ENCODE measurements at places on chromosomes 16 and 17.

- DNase-seq, result no peak
Measured at GRCh38 chr17:68161644-68162428, 86.0 kb upstream of the AMZ2 start.

- DNase-seq, result no peak
Measured at GRCh38 chr17:77285594-77286390, 145.0 kb downstream of the SEC14L1 start.

GRCh38 chr16:8967132-8967821 is 3.6 kb upstream of the USP7 start:
- DNase-seq, result no peak

DNA sequence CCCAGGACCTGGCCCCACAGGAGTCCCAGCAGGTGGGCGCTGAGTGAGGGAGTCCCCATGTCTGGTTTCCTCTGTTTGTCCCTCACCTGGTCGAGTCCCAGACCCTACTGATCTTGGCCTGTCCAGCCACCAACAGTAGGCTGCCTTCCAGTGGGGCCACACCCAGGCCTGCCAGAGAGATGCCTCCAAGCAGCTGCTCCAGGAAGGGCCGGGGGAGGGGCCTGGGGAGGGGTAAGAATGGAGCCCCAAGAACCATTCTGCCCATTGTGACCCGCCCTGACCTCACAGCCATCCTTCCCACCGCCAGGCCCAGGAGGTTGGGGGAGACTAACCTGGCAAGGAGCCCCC is 736 bp downstream of the SPATA20 start:
- DNase-seq, result no peak

- no peak for DNase-seq
Measured at GRCh38 chr17:37797206-37797605, 52.3 kb upstream of the HNF1B start.

- no peak for DNase-seq
Measured at GRCh38 chr17:80947200-80947940, 44.3 kb upstream of the CHMP6 start.

DNA sequence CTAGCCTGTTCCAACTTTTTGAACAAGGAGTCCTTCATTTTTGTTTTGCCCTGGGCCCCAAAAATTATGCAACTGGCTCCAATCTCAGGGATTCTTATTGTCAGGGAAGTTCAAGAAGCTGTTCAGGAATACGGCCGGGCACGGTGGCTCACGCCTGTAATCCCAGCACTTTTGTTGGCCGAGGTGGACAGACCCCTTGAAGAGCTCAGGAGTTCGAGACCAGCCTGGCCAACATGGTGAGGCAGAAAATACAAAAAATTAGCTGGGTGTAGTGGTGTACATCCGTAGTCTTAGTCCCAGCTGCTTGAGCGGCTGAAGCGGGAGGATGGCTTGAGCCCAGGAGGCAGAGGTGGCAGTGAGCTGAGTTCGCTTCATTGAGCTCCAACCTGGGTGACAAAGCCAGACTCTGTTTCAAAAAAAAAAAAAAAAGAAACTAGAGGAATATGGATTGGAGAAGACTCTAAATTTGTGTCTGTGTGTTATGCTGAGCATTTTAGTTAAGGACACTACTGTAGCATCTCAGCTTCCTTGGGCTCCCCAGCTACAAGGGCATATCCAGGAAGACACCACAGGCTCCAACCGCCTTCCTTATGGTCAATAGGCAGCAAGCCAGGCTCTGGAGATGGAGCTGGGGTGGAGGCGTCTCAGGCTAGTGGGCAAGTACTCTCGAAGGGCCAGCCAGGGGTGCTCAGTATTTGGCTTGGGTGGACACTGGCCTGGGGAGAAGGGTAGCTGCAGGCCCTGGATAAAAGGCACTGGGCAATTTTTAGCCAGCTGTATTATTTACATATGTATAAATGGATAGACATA is 56.8 kb upstream of the CREBBP start:
- DNase-seq, result no peak

- DNase-seq, result no peak
Measured at GRCh38 chr16:79750311-79750710, 149.8 kb upstream of the MAF start.

- DNase-seq, result no peak
Measured at GRCh38 chr17:78535273-78536197, 41.7 kb downstream of the DNAH17 start.

- no peak for DNase-seq
Measured at GRCh38 chr16:55488306-55488705, 9.3 kb downstream of the MMP2 start.

GRCh38 chr17:46837521-46837920 is 13.9 kb upstream of the WNT9B start:
- no peak for DNase-seq

- peak; percentile 17 for DNase-seq
Measured at GRCh38 chr17:41544491-41544892, 16.4 kb upstream of the KRT19 start.

GRCh38 chr17:44331249-44331760 is 6.7 kb upstream of the SLC25A39 start:
- peak; percentile 16 for DNase-seq

DNA sequence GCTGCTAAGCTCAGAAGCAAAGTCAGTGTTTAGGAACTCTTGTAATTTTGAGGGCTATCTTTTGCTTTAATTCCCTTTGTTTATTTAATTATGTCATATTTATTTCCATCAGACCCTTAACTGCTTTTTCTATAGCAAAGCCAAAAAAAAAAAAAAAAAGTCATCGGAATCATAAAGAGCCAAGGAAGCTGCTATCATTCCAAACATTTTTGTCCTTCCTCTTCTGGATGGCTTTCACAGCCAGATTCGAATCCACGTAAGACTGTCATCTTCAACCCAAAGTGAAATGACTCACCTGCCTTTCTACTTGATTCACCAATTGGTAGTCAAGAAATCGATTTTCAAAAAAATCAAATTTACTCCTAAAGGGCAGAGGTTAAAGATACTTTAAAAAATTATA is 38.4 kb downstream of the WIPI1 start:
- DNase-seq, result no peak

- peak; percentile 25 for DNase-seq
Measured at GRCh38 chr16:16025214-16025968, 76.0 kb downstream of the ABCC1 start.

DNA sequence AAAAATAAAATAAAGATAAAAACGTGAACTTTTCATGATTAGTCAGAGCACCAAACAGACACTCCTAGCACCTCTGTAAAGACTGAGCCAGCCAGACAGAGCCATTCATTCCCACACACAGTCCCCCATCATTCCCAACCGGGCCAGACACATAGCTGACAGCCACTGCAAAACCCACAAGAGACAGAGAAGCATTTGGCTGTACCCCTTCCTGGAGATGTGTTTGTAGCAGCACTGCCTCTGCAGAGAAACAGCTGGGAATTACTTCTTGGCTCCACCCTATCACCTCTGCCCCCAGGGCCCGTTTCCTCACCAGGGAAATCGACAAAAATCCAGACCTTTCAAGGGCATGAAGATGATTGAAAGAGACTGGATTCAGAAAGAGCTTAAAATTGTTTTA is 46.4 kb downstream of the MYH11 start:
- no peak for DNase-seq
